ENCODE measurements at places on chromosomes 7 and 10.

DNA sequence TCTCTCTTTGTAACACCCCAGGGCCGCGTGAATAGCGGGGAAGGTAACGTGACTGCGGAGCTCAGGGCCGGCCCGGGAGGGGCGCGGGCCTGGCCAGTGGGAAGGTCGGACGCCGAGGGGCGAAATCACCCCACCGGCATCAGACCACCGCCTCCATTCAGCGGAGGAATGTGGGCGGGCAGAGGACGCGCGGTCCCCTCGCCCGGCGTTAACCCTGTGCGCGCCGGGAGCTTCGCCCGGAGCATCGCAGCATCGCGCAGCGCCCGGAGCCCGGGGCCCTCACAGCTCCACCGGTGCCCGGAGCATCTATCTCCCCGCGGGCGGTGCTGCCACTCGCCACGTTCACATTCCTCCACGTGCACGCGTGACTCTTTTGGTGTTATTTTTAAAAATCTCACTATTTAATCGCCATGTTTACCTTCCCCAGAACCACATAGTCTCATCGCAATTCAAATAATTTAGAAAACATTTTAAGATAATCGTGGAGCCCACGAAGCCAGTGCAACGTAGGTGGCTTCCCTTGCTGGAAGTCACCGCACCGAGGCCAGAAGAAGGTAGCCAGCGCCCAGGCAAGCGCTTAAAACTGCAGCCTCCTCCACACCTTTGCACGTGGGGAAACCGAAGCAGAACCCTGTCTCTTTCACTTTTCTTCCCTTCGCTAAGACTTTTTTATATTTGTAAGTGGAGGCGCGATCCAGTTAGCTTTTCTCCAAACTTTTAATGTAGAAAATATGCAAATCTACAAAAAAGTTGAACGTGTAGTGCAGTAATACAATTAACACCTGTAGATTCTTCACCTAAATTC lies 21.8 kb downstream of the FGFBP3 start:
- peak; percentile 58 for DNase-seq

- no peak for DNase-seq
Observed at GRCh38 chr7:126659124-126659523, 593.6 kb downstream of the GRM8 start.

DNA sequence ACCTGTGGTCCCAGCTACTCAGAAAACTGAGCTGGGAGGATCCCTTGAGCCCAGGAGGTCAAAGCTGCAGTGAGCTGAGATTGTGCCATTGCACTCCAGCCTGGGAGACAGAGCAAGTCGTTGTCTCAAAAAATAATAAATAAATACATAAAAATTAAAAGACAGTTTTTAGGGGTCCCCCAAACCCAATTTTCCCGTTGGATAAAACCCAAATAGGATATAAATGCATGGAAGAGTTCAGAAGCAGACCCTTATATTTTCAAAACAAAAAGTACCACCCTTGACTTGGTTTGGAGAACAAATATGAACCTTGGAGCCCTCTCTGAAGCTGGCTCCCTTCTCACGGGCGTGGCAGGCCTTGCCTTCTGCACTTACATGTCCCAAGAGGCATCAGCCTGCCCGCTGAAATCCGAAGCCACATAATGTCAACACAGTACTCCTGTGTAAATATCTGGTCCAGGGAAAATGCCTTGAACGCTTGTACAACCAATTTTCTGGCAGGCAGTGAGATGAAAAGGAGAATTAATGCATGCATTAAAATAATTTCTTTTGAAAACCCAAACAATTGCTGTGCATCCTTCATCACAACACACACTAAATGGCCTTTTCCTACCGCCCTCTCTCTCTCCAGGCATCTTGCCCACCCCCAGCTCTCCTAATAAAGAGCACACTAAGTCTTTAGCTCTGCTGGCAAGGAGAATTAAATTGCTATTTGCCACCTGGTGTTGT lies 46.4 kb upstream of the PARD3 start:
- no peak for DNase-seq

- no peak for DNase-seq
Observed at GRCh38 chr7:11727864-11728263, 104.1 kb downstream of the THSD7A start.

- no peak for DNase-seq
Observed at GRCh38 chr10:33664070-33664469, 329.6 kb upstream of the NRP1 start.

GRCh38 chr7:157568770-157569584 lies 232.2 kb downstream of the DNAJB6 start:
- peak; percentile 68 for DNase-seq

Data from common myeloid progenitor, CD34-positive (primary cell).